ENCODE measurements at places on chromosomes 6 and 20. TPM values are rescaled to one million over a fixed set of nuclear protein-coding genes. Genes with fewer than 3 reads are reported as not detected.

Gene KCNK5
- total RNA-seq: 4.2 TPM

Gene ANGPT4
- total RNA-seq: not detected

Gene EYA2
- not detected for total RNA-seq

GRCh38 chr6:120857422-120857821, 476.9 kb downstream of the TBC1D32 start:
- no peak for DNase-seq
- no peaks in the 10 kb centered on the region for H3K4me1 ChIP-seq
- no peaks in the 10 kb centered on the region for H3K36me3 ChIP-seq
- no peak overlapping the region for H3K4me3 ChIP-seq
- no peak overlapping the region for H3K27ac ChIP-seq

- peak; percentile 14 for DNase-seq
- H3K27me3 ChIP-seq: peaks cover 2% of the 10 kb centered on the region
- H3K36me3 ChIP-seq: no peaks in the 10 kb centered on the region
- no peak overlapping the region for H3K27ac ChIP-seq
Observed at GRCh38 chr20:56995635-56996075, 270.8 kb downstream of the BMP7 start.

DNA sequence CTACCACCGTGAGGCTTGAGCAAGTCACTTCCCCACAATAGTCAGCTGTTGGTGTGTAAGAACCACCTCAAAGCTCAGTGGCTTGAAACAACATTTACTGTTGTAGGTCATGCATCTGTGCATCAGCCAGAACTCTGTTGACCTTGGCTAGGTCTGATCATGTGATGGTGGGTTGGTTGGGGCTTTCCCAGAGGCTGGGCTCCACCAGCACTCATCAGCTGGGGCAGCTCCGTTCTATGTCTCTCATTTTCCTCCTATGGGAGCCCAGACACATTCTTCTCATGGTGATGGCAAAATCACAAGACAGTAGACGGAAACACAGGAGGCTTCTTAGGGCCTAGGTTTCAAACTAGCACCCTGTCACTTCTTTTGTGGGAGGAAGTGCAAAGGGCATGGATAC, 42.8 kb upstream of the PSMF1 start:
- H3K4me3 ChIP-seq: no peak overlapping the region
- H3K4me1 ChIP-seq: no peaks in the 10 kb centered on the region
- no peak overlapping the region for H3K27ac ChIP-seq
- H3K36me3 ChIP-seq: no peaks in the 10 kb centered on the region
- DNase-seq: no peak
- no peaks in the 10 kb centered on the region for H3K27me3 ChIP-seq

GRCh38 chr20:20366876-20367574, 879 bp upstream of the INSM1 start:
- peaks cover 15% of the 10 kb centered on the region for H3K4me1 ChIP-seq
- H3K36me3 ChIP-seq: no peaks in the 10 kb centered on the region
- DNase-seq: no peak
- no peak overlapping the region for H3K27ac ChIP-seq
- no peak overlapping the region for H3K4me3 ChIP-seq

- no peak overlapping the region for H3K27ac ChIP-seq
- H3K36me3 ChIP-seq: no peaks in the 10 kb centered on the region
- no peak overlapping the region for H3K4me3 ChIP-seq
- no peaks in the 10 kb centered on the region for H3K27me3 ChIP-seq
Observed at GRCh38 chr20:30288346-30288745, 969.1 kb upstream of the DEFB115 start.

DNA sequence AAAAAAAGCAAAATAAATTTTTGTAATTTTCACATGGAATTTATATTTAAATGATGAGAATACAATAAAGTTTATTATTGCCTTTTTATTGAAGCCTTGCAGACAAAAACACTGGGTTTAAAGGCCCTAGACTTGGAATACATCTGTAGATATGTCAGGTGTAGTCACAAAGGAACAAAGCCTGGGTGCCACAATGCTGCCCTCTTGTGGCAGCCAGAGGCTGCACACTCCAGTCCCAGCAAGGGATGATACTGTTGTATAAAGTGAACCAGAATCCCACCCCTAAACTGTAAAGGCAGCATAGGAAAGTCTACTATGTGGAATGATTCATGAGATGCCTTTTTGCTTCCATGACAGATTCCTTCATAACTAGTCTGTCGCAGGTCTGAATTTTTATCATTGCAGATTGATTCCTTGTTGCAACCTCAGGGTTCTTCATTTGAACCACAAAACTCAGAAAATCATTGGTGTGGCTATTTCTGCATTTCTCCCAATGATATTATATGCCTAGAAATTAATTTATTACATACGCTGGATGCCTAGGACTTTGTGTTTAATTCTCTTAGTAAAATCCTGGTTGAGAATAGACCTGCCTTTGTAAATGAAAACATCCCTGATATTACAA, 37.0 kb downstream of the MAK start:
- no peaks in the 10 kb centered on the region for H3K4me1 ChIP-seq
- peak; percentile 71 for DNase-seq
- no peak overlapping the region for H3K4me3 ChIP-seq

GRCh38 chr6:166381381-166381732, 1.4 kb downstream of the MPC1 start:
- no peak for DNase-seq
- no peaks in the 10 kb centered on the region for H3K36me3 ChIP-seq
- peak overlapping the region; percentile 92 for H3K4me3 ChIP-seq
- no peaks in the 10 kb centered on the region for H3K27me3 ChIP-seq

GRCh38 chr6:36631326-36632011, 37.3 kb downstream of the SRSF3 start:
- H3K4me3 ChIP-seq: no peak overlapping the region
- H3K27ac ChIP-seq: no peak overlapping the region
- H3K27me3 ChIP-seq: no peaks in the 10 kb centered on the region
- DNase-seq: no peak
- no peaks in the 10 kb centered on the region for H3K36me3 ChIP-seq

DNA sequence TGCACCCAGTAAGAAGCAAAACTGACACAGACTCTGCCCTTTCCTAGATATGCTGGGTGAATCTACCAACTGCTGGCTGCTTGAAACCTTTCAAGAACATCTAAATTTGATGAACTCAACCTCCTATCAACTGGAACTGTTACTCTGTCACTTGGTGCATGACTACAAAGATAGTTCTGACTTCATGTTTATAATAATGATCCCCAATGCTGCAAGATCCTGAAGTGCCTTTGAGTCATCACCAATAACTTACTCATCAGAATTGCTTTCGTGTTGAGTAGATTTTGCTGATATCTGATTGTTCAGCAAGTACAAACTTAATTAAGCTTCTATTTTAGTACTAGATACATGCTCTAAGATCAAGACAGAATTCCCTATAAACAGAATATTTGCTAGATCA, 100.2 kb upstream of the ARMC2 start:
- DNase-seq: no peak
- no peak overlapping the region for H3K27ac ChIP-seq
- H3K4me3 ChIP-seq: no peak overlapping the region
- H3K27me3 ChIP-seq: peaks cover 34% of the 10 kb centered on the region
- H3K36me3 ChIP-seq: no peaks in the 10 kb centered on the region

GRCh38 chr6:156885562-156885961, 108.4 kb downstream of the ARID1B start:
- H3K27me3 ChIP-seq: no peaks in the 10 kb centered on the region
- no peak overlapping the region for H3K27ac ChIP-seq
- no peak overlapping the region for H3K4me3 ChIP-seq
- peaks cover 43% of the 10 kb centered on the region for H3K4me1 ChIP-seq

DNA sequence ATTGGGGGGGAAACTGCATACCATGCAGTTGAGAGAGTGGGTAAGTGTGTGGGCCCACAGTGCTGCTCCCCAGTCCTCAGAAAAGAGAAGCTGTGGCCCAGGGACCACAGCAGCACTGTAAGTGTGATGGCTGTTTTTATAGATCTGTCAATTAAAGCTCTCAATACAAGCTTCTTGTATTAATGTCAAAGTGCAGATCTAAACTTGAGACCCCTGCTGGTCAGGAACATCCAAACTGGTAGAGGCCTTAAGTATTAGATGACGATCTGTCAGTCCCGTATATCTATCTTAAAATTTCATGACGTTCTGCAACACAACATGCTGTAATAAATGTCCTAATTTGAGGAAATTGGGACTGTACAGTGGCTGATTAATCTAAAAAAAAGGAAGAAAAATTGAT, 74.8 kb downstream of the TULP4 start:
- DNase-seq: peak; percentile 19
- H3K36me3 ChIP-seq: peaks cover 5% of the 10 kb centered on the region
- H3K4me1 ChIP-seq: peaks cover 1% of the 10 kb centered on the region
- no peaks in the 10 kb centered on the region for H3K27me3 ChIP-seq
- H3K27ac ChIP-seq: no peak overlapping the region

DNA sequence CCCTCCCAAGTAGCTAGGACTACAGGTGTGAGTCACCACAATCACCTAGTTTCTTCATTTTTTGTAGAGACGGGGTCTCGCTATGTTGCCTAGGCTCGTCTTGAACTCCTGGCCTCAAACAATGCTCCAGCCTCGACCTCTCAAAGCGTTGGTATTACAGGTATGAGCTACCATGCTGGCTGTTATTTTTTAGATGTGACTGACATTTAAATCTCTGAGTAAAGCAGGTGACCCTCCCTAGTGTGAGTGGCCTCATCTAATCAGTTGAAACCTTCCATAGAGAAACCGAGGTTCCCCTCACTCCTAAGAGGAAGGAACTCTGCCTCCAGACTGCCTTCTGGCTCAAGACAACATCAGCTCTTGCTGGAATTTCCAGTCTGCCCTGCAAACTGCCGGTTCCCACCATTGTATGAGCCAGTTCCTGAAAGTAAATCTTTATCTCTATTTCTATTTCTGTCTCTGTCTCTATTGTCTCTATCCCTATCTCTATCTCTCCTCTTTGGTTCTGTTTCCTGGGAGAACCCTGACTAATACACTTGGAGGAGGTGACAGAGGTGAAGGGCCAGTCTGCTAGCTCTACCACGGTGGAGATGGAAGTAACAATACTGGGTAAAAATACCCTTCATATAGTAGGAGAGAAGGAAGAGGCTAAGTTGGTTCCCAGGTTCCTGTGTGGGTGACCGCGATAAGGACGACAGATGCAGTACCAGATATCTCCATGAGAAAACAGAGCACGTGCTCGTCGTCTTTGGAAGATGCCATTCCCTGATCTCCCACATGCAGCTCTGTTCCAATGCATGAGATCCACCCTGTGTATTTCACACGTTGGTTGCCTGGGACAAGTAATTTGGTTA, 81.0 kb downstream of the MYB start:
- H3K36me3 ChIP-seq: no peaks in the 10 kb centered on the region
- no peak for DNase-seq
- no peaks in the 10 kb centered on the region for H3K4me1 ChIP-seq
- H3K27ac ChIP-seq: no peak overlapping the region
- no peak overlapping the region for H3K4me3 ChIP-seq

GRCh38 chr6:46098678-46099077, 31.1 kb upstream of the ENPP4 start:
- no peaks in the 10 kb centered on the region for H3K27me3 ChIP-seq
- no peaks in the 10 kb centered on the region for H3K4me1 ChIP-seq
- no peaks in the 10 kb centered on the region for H3K36me3 ChIP-seq
- no peak for DNase-seq

- no peaks in the 10 kb centered on the region for H3K4me1 ChIP-seq
- H3K4me3 ChIP-seq: no peak overlapping the region
- DNase-seq: no peak
- no peaks in the 10 kb centered on the region for H3K27me3 ChIP-seq
- no peaks in the 10 kb centered on the region for H3K36me3 ChIP-seq
Observed at GRCh38 chr20:9877932-9878495, 39.1 kb upstream of the PAK5 start.

DNA sequence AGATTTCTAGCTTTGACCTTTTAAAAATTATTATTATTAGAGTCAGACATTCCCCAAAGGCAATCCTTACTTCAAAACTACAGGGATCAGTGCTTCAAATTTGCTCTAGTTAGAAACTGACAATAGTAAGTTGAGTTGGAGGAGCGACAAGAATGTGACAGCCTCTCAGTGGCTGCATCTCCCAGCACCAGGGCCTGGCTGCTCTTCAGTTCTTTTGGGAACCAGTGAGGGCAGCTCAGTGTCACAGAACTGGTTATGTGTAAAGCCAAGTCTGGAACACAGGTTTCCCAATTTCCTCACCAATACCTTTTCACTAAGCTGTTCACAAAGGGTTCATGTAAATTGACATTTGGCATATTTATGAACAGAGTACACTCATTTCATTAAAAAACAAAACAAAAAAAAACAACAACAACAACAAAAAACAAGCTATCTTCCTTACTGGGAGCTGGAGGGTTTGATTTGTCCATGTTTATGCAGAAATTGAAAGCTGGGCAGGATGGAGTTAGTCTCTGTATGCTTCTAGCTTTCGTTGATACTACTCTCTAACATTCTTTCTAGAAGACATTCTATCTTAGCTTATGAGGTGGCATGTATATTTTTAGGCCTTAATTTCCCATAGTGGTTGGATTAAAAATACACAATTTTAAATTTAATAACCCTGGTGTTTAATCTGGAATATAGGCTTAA, 95.0 kb downstream of the SAMD5 start:
- H3K36me3 ChIP-seq: no peaks in the 10 kb centered on the region
- H3K27me3 ChIP-seq: no peaks in the 10 kb centered on the region
- H3K27ac ChIP-seq: no peak overlapping the region
- H3K4me3 ChIP-seq: no peak overlapping the region
- H3K4me1 ChIP-seq: no peaks in the 10 kb centered on the region

DNA sequence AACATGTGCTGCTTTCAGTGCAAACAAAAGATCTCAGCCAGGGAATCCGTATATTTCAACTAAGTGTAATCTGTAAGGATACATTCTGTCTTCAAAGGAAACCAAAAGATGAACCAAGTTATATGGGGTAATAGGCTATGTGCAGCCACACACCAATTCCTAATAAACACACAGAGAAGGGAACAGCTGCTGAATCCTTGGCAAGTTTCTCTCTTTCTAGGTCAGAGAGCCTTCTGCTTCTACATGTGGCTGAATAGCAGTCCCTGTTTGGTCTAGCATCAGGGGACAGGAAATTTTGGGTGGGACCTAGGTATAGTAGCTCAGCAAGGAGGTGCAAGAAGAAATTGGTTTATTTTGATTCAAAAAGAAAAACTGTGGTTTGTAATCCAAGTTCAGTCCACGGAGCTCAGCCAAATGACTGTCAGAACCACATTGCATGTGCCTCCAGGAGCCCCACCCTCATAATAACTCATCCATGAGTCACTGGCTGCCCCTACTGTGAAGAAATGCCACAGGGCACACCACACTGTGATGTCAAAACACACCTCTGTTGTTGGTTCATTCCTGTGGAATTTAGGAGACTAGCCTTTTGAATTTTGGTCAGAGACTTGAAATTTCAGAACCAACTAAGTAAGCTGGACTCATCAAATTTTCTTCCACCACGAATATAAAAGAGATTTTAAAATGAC, 21.1 kb downstream of the SPTLC3 start:
- H3K27ac ChIP-seq: no peak overlapping the region
- H3K27me3 ChIP-seq: no peaks in the 10 kb centered on the region
- H3K4me3 ChIP-seq: no peak overlapping the region
- no peaks in the 10 kb centered on the region for H3K4me1 ChIP-seq
- no peak for DNase-seq
- no peaks in the 10 kb centered on the region for H3K36me3 ChIP-seq

- H3K27ac ChIP-seq: no peak overlapping the region
- no peak for DNase-seq
- H3K36me3 ChIP-seq: no peaks in the 10 kb centered on the region
- no peaks in the 10 kb centered on the region for H3K27me3 ChIP-seq
Observed at GRCh38 chr20:61839912-61840778, 225.5 kb downstream of the TAF4 start.

GRCh38 chr6:7087066-7087465, 20.7 kb upstream of the RREB1 start:
- no peak for DNase-seq
- peaks cover 35% of the 10 kb centered on the region for H3K27me3 ChIP-seq
- peaks cover 32% of the 10 kb centered on the region for H3K4me1 ChIP-seq
